ENCODE measurements at places on chromosomes 5 and 9.

GRCh38 chr9:113985968-113986585 is 92.0 kb downstream of the AMBP start:
- no peak for DNase-seq

GRCh38 chr9:113851873-113852272 is 24.2 kb upstream of the ZNF618 start:
- no peak for DNase-seq

DNA sequence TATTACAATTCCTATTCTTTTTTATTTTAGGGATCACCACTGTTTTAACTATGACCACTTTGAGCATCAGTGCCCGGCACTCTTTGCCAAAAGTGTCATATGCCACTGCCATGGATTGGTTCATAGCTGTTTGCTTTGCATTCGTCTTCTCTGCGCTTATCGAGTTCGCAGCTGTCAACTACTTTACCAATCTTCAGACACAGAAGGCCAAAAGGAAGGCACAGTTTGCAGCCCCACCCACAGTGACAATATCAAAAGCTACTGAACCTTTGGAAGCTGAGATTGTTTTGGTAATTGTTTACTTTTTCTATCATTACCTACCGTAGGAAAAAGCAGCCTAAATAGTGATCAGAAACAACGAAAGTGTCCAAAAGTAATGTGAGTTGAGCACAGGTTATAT is 6.4 kb downstream of the GABRA6 start:
- DNase-seq, result no peak

- DNase-seq, result no peak
Measured at GRCh38 chr5:13973724-13974123, 29.2 kb upstream of the DNAH5 start.
